ENCODE measurements at places on chromosomes 1 and 21. TPM values are rescaled to one million over a fixed set of nuclear protein-coding genes. Genes with fewer than 3 reads are reported as not detected.

CD101 gene
- 0.56 TPM for total RNA-seq

SPATA1 gene
- 0.72 TPM for total RNA-seq

KCNN3 gene
- total RNA-seq, result 0.07 TPM

FAM72B gene
- total RNA-seq, result 6.1 TPM

B3GALT5 gene
- 0.32 TPM for total RNA-seq

MIGA1 gene
- 5.9 TPM for total RNA-seq

CFAP107 gene
- not detected for total RNA-seq

TMEM54 gene
- 41.7 TPM for total RNA-seq

RNU1-2 gene
- not detected for total RNA-seq

SAMD13 gene
- 0.69 TPM for total RNA-seq

RIMKLA gene
- 0.97 TPM for total RNA-seq

CRP gene
- total RNA-seq, result not detected

NBPF6 gene
- not detected for total RNA-seq

HSPA13 gene
- total RNA-seq, result 17.4 TPM

TMPRSS15 gene
- not detected for total RNA-seq

FAM177B gene
- total RNA-seq, result not detected

CELA2A gene
- not detected for total RNA-seq

ICOSLG gene
- total RNA-seq, result 2.6 TPM

STUM gene
- not detected for total RNA-seq

SLC44A3 gene
- 1.6 TPM for total RNA-seq

C1orf105 gene
- total RNA-seq, result not detected

SGIP1 gene
- not detected for total RNA-seq

CD2 gene
- not detected for total RNA-seq

MPL gene
- not detected for total RNA-seq

SPAG17 gene
- total RNA-seq, result not detected

TUT4 gene
- total RNA-seq, result 17.8 TPM

TIAM1 gene
- 0.68 TPM for total RNA-seq

SH3D21 gene
- 1.7 TPM for total RNA-seq

GSTM1 gene
- total RNA-seq, result not detected

RAB3B gene
- total RNA-seq, result 9.1 TPM

CYP4Z1 gene
- total RNA-seq, result not detected

PLA2G2F gene
- total RNA-seq, result not detected

SYT6 gene
- 0.54 TPM for total RNA-seq

HES5 gene
- total RNA-seq, result not detected

LMX1A gene
- not detected for total RNA-seq

DCST2 gene
- total RNA-seq, result 0.46 TPM

KRTAP10-9 gene
- total RNA-seq, result not detected

OXCT2 gene
- 0.50 TPM for total RNA-seq

KCNJ15 gene
- 0.26 TPM for total RNA-seq

C1orf74 gene
- 1.9 TPM for total RNA-seq

FMO4 gene
- total RNA-seq, result 1.2 TPM

HCRTR1 gene
- not detected for total RNA-seq

RGS8 gene
- not detected for total RNA-seq

RPRD2 gene
- 15.0 TPM for total RNA-seq

RAD54L gene
- total RNA-seq, result 13.7 TPM

ZBTB8B gene
- total RNA-seq, result 0.01 TPM

OPTC gene
- not detected for total RNA-seq

DHRS3 gene
- total RNA-seq, result 56.3 TPM

NT5C1A gene
- not detected for total RNA-seq

PEX11B gene
- 24.2 TPM for total RNA-seq

SLC35D1 gene
- total RNA-seq, result 7.2 TPM

CD52 gene
- not detected for total RNA-seq
